Nephron progenitor cell (in vitro differentiated cells): ENCODE measurements at places on chromosomes 3 and 15.
A peak's percentile ranks its signal among the peaks of the same experiment; 100 is the strongest.

GRCh38 chr3:133487920-133488540 lies 85.5 kb upstream of the CDV3 start:
- peaks cover 24% of the 10 kb centered on the region for H3K4me1 ChIP-seq
- no peak overlapping the region for H3K4me3 ChIP-seq
- H3K36me3 ChIP-seq, result peaks cover 17% of the 10 kb centered on the region
- peaks cover 3% of the 10 kb centered on the region for H3K27me3 ChIP-seq
- no peak overlapping the region for H3K27ac ChIP-seq

- DNase-seq, result no peak
- H3K4me3 ChIP-seq, result no peak overlapping the region
- H3K4me1 ChIP-seq, result peaks cover 9% of the 10 kb centered on the region
- no peaks in the 10 kb centered on the region for H3K27me3 ChIP-seq
These were observed 110.2 kb downstream of the ST8SIA2 start for GRCh38 chr15:92503889-92504288.

DNA sequence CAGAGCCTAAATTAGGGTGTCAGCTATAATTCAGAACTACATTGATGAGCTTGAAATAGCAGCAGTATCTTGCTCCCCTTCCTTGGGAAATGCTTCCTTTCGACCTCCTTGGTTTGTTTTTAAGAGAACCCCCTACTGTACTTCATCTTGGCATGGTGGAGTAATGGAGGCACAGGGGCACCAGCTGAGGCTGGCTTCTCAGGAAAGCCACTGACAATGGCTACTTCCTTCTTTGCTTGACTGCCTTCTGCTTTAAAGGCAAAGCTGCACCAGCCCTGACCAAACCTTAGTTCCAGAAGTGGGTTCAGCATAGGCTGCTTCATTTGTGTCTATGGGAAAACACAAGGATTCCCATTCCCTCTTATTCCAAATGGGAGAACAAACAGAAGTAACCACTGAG lies 1.5 kb upstream of the FBXL22 start:
- H3K4me1 ChIP-seq, result peaks cover 44% of the 10 kb centered on the region
- peaks cover 34% of the 10 kb centered on the region for H3K36me3 ChIP-seq
- no peak overlapping the region for H3K4me3 ChIP-seq
- no peak for DNase-seq
- peak overlapping the region; percentile 9 for H3K27ac ChIP-seq

DNA sequence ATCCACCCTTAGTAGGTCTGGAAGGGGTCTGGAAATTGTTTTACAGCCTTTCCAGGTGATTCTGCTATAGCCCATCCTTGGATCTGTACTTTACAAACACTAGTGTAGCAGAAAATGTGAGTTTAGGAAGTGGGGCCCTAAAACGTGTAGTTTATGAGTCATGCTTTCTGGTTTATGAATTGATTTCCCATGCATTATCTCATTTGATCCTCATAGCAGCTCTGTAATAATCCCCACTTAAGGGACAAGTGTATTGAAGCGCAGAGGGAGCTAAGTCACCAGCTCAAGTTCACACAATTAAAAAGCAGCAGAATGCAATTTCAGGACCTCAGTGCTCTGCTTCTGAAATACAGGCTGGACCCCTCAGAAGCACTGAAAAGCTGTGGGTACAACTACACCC lies 22.7 kb upstream of the STARD5 start:
- no peak for DNase-seq
- peaks cover 13% of the 10 kb centered on the region for H3K27me3 ChIP-seq
- no peak overlapping the region for H3K4me3 ChIP-seq
